ENCODE measurements at places on chromosomes 1 and 21.
A peak's percentile ranks its signal among the peaks of the same experiment; 100 is the strongest.

DNA sequence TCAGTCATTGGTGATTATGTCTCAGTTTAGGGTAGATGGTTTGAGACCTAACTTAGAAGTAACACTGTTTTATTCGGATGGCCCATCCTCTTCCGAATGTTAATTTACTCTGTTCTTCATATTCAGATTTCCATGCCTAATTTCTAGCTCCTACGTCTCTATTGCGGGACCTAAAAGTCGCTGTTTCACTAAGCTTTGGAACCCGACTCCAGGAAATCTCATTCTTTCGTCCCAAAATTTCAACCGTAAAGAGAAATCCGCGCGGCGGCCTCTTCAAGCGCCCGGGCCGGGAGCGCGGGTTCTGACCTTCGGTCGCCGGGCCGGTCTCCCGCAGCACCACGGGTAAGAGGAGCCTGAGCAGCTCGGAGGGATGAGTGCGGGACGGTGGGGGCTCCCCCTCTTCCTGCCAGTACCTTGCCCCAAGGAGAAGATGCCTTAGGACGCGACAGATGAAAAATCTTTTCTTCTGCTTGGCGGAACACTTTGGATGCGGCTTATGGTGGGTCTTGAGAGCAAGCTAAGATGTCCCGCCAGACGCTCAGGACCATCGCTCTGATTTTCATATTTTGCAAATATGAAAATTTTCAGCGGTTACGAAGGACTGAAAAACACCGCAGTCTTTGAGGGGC lies 128.7 kb downstream of the PPIAL4G start:
- no peak for DNase-seq

DNA sequence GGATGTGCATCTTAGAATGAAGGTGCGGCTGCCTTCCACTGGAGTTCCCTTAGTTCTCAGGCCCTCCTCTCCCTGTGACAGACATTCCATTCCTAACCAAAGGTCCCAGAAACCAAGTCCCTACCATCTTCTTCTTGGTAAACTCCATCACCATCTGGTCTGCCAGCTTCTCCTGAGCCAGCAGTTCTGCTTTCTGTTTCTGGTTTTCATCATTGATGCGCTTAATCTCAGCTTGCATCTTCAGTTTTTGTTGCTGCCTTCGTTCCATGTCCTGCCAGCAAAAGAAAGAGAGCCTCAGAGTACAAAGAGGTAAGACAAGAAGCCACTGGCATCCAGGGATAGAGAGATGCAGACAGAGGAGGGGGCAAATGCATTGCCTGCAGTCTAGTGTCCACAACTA lies 18.0 kb upstream of the VSIG8 start:
- no peak for DNase-seq

DNA sequence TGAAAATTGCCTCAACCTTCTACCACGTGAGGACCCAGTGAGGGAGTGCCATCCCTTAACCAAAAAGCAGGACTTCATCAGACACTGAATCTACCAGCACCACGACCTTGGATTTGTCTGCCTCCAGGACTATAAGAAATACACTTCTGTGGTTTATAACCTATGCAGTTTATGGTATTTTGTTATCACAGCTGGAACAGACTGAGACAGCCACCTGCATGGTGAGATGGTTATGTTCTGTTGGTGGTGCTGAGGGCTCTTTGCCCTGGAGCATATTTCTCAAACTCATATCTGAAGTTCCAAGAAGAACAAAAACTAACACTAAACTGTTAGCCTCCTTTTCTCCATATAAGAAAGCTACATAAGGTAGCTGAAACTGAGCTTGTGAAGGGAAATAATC lies 69.8 kb upstream of the RGS18 start:
- no peak for DNase-seq

GRCh38 chr1:61388566-61388965 lies 306.2 kb downstream of the NFIA start:
- DNase-seq, result peak; percentile 19

DNA sequence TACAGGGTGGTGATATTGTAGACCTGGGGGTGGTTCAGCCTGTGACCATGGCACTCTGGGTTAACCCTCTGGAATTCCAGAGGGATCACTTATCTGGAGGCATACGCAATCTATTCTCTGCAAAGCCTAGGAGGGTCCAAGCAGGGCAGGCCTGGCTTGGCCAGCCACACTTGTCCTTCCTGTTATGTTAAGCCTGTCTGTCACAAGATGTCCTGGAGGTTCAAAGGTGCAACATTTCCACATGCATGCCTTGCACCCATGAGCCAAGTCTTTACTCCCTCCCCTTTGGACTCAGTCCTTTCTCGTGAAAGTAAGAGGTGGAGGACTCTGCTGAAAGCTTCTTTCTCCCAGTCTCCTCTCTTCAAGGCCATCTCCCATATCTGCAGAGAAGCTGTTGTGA lies 345.1 kb downstream of the HHIPL2 start:
- no peak for DNase-seq

- no peak for DNase-seq
These were observed 87.6 kb downstream of the ZFYVE9 start for GRCh38 chr1:52229494-52229893.

GRCh38 chr1:201561601-201562000 lies 22.7 kb downstream of the NAV1 start:
- no peak for DNase-seq

DNA sequence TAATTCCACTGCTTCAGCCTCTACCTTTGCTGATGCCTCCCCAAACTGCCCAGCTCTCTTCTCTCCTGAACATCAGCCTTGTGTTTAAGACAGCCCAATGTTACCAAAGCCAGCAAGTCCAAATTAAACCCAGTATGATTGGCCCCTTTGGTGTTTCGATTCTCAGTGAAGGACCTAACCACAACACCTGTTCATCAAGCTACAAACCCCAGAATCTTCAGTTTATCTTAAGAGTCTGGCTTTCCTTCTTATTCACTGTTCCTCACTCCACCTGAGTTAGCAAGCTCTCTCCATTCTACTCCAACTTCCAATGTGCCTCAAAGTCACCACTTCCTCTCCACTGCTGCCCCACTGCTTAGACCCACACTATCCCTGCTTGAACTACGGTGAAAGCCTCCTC lies 25.5 kb upstream of the ITPKB start:
- no peak for DNase-seq

GRCh38 chr1:166579557-166580501 lies 259.4 kb upstream of the POGK start:
- no peak for DNase-seq

DNA sequence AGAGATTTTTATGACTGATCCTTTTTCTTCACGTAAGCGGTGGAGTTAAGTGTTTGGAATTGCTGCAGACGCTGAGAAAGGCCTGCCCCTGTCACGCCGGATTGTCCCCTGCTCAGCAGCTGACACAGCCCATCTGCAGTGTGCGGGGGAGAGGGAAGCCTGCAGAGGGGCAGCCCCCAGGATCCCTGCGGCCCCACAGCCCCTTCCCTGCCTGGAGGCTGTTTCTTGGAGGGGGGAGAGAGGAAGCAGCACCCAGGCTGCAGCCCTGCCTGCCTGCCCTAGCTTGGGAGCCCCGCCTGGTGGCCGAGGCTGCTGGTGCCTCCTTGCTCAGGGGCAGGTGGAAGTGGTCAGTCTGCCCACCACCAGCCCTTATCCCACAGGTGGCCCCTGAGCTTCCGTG lies 50.7 kb downstream of the PRDM16 start:
- DNase-seq, result no peak

- DNase-seq, result peak; percentile 17
These were observed 284.1 kb upstream of the BEND5 start for GRCh38 chr1:49060766-49061165.

DNA sequence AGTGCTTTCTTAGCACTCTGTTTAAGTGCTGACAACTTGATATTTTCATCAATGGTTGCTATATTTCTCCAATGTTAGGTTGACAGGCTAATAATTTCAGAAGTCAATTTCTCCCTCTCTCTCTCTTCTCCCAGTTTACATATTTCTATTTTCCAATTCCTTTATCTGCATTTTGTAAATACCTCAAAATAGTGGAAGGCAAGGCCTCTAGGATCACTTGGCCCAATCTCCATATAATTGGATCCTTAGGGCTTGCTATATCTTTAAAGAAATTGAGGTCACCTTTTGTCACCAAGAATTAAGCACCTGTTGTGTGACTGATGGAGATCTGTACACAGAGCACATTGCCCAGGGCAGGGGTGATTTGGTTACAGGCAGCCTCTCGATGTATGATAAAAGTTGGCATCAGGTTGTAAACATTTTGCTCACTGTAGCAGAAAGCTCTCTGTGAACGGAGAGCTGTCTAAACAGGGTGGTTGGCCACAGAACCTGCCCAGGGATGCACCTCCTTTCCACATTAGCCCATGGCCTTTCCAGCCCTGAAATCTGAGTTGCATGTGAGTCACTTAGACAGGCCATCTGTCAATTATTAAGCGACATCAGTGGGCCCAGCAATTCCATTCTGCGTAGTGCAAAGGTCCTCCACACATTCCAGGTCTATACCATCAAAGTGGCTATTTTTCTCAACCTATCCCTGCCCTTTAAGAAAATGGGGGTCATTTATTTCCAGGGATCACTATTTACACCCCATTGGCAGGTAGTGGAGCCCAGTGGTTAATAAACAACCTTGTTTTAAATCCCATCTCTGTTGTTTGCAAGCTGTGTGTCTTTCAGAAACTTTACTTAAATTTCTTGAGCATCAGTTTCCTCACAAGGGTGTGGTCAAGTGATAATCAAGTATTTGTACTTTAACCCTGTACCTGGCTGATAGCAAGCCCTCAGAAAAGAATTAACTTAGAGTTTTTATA lies 29.1 kb upstream of the IRF2BP2 start:
- no peak for DNase-seq

DNA sequence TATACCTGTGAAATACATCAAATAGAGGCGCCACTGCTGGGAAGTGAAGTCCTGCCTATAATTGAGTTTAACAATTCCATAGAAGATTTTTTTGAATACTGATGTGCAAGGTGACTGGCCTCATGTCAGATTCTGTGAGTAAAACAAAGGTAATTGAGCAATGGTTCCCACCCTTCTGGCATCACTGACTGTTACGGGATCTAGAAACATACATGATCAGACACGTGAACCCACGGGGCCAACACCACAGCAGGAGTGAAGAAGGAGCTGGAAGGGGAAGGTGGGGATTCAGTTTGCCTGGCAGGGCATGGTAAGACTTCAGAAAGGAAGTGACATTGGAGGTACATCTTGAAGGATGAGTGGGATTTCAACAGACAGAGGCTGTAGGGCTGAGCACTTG lies 270.2 kb downstream of the DISC1 start:
- DNase-seq, result no peak
